Ascending aorta (tissue), 2 donors: ENCODE measurements at places on chromosomes 1 and 21. TPM values are rescaled to one million over a fixed set of nuclear protein-coding genes. Genes with fewer than 3 reads are reported as not detected.

Gene KRTAP11-1
- total RNA-seq = not detected

- no peak for DNase-seq
These were observed 264.7 kb downstream of the SPATA17 start for GRCh38 chr1:217895841-217896240.

DNA sequence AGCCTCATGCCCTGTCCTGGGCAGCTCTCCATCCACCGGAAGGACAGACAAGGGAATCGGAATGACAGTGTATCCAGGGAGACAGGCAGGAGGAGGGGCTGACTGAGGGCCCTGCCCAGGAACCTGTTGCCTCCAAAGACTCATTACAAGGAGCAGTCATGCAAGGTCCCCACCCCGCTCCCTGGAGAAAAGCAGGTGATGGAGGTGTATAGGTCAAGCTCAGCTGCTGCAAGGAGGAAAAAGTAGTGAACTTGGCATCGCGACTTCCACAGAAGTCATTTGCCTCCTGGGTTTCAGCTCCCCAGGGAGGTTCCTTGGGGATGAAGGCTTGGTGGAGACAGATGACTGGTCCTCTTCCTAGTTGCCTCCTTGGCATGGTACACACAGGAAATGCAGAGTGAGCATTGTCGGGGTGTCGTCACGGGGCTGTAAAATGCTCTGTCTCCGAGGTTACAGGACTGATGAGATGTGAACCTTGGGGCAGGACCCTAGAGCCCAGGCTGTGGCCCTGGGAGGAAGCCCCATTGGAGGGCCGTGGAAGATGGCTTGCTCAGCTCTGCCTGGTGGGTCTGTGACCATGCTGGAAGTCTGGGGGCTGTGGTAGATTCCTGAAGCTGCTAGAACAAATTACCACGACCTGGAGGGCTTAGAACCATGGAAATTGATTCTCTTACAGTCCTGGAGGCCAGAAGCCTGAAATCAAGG, 219.6 kb upstream of the C1orf174 start:
- no peak for DNase-seq

DNA sequence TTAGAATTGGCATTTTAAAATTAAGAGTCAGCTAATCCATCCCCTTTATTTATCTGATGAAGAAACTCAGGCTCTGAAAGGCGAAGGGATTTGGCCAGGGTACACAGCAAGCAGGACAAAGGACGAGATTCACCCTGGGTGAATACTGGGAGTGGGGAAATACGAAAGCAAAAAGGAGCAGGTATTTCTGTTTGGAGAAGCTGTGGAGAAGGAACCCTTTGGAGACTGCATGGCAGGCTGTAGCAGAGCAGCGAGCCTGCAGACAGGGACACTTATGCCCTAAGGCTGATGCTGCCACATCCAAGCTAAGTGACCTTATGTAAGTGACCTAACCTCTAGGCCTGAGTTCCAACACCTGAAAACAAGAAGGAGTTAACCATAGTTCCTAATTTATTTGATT, 207.2 kb upstream of the C1orf87 start:
- DNase-seq = no peak

DNA sequence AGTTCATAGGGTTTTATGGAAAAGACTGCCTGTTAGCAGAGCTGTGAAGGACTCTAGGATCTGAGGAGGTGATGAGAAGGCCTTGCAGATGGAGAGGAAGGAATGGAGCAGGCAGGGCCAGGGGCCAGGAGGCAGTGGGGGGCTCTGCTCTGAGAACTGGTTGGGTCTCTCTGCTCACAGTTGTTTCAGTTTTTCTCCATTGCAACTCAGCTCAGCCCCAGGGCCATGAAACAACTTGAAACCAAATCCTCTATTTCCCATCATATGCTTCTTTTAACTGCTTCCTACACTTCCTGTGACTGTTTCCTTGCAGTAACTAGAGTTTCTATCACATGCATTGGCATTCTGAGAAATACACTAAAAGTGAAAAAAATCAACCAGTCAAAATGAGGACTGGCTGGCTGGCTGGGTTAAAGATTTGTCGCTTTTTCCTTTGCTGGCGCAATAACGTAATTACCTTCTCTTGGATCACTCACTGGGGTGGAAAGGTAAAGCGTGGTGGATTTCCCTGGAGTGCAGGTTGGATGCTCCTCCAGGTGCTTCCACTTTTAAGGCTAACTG, 172.0 kb downstream of the CDC7 start:
- no peak for DNase-seq
